ACHN (cell line): ENCODE measurements at places on chromosomes 12 and 14.

GRCh38 chr12:82412246-82412645 lies 53.9 kb downstream of the METTL25 start:
- DNase-seq: peak; percentile 46

- DNase-seq: no peak
Observed at GRCh38 chr12:91482231-91482630, 299.6 kb upstream of the DCN start.

- DNase-seq: no peak
Observed at GRCh38 chr12:78128211-78128610, 297.5 kb downstream of the NAV3 start.

DNA sequence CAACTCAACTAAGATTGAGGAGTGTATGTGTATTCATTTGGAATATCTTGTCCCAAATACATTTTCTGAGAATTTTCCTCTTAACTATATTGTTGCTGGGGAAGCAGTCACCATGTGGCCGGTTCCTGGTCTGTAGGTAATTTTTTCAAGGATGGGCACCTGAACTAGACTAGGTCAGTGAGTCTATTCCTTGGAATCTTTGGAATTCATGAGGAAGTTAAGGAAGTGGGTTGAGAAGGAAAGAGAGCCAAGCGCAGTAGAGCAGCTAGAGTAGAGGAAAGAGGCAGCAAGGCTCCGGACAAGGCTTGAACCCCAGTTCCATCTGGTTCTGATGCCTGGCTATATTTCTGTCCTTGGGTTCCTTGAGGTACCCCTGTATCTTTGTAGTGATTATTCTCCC lies 183.7 kb downstream of the DACT1 start:
- peak; percentile 11 for DNase-seq

GRCh38 chr12:43291516-43291915 lies 260.5 kb downstream of the ADAMTS20 start:
- no peak for DNase-seq

- peak; percentile 56 for DNase-seq
Observed at GRCh38 chr12:111412007-111412829, 6.5 kb downstream of the SH2B3 start.

GRCh38 chr14:54776361-54777001 lies 126.1 kb downstream of the GCH1 start:
- no peak for DNase-seq

GRCh38 chr14:101060171-101060601 lies 156.7 kb upstream of the RTL1 start:
- DNase-seq: no peak

GRCh38 chr14:97707603-97708002 lies 910.4 kb downstream of the VRK1 start:
- no peak for DNase-seq

GRCh38 chr12:14601692-14602478 lies 34.2 kb upstream of the PLBD1 start:
- no peak for DNase-seq

GRCh38 chr14:24312736-24313507 lies 1.6 kb downstream of the LTB4R start:
- DNase-seq: peak; percentile 32

DNA sequence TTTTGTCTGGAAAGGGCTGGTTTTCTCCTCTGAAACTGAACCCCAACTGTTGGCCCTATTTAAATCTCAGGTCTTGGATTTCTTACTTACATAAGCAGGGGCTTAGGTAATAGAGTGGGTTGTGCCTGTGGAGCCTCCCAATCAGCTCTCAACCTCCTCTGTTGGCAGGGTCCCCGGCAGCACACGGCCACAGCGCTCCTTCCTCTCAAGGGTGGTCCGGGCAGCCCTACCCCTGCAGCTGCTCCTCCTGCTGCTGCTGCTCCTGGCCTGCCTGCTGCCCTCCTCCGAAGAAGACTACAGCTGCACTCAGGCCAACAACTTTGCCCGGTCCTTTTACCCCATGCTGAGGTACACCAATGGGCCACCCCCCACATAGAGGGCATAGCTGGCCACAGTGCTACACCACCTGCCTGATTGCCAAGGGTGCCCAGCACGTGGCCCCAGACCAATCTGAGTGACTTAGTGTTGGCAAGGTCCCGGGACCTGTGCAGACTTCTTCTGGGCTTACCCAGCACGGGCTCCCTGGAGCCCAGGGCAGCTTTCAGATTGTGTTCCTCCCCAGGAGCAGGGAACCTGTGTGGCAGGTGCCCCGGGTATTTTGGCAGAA lies 68.9 kb downstream of the ESR2 start:
- no peak for DNase-seq

- DNase-seq: no peak
Observed at GRCh38 chr14:61051051-61051450, 70.0 kb downstream of the SLC38A6 start.

GRCh38 chr12:93081810-93082165 lies 152.7 kb upstream of the EEA1 start:
- no peak for DNase-seq
